ENCODE measurements at places on chromosomes 1 and 21.
A peak's percentile ranks its signal among the peaks of the same experiment; 100 is the strongest.

DNA sequence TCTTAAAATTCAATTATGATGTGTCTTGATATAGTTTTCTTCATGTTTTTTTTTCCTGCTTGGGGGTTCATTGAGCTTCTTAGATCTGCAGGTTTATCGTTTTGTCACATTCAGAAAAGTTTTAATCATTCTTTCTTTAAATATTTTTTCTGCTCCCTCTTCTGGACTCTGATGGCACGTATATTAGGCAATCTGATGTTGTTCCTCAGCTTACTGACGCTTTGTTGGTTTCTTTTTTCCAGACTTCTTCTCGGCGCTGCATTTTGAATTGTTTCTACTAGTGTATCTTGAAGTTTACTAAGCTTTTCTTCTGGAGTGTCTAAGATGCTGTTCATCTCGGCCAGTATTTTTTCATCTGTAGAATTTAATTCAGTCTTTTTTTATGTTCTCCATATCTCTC is 44.8 kb upstream of the FMOD start:
- DNase-seq, result no peak

DNA sequence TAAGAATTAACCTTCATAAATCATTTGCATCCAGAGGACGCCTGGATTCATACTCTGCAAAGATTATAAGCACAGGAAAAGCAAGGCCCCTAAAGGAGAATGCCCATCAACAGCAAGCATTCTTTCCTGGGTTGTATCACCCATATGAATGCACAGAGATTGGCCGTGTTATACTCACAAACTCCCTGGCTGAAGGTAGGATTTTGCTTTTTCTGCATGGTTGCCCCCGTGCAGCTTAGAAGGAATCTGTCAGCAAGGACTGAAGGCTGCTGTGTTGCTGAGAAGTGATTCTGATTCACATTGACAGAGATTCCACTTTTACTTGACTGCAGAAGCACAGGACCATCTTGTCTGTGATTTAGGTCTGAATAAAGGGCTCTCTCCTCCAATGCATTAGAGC is 283.0 kb downstream of the LRRIQ3 start:
- peak; percentile 7 for DNase-seq

- no peak for DNase-seq
Observed at GRCh38 chr21:27534206-27534605, 567.3 kb upstream of the ADAMTS5 start.

DNA sequence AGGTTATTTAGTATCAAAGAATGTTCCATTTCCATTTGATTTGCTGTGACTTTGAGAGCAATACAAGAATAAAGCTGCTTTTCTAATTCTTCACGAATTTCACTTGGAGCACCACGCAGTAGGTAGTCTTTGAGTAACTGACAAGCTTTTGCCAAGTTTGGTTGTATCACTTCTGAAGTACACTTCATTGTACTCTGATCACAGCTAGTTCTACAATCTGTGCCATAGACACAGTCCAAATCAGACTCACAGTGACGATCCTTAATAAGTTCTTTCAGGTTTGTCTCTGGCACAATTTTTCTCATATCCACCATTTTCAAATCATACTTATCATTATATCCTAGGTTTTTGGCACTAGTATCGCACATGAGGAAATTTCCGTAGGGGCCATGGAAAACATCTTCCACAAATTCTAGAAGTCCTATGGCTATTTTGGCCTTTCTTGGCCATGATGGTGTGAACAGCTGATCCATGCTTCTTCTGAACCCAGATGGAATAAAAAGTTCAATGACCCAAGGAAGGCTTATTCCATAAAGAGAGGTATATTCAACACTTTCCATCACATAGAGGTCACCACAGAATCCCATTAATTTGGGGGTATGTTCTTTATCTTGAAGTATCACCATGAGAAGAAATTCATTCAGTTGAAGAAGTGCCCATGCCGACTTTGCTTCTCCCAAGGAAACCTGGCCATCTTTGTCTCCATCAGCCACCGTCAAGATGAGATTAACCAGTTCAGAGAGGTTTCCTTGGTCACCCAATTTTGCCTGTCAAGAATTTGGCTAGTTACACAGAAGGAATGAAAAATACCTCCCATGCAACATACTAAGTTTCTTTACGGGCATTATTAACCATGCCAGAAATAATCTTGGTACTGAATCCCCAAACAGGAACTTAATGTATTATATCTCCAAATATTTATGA is 11.9 kb downstream of the RPL5 start:
- no peak for DNase-seq

GRCh38 chr1:205044741-205045140 is 1.7 kb downstream of the CNTN2 start:
- no peak for DNase-seq

DNA sequence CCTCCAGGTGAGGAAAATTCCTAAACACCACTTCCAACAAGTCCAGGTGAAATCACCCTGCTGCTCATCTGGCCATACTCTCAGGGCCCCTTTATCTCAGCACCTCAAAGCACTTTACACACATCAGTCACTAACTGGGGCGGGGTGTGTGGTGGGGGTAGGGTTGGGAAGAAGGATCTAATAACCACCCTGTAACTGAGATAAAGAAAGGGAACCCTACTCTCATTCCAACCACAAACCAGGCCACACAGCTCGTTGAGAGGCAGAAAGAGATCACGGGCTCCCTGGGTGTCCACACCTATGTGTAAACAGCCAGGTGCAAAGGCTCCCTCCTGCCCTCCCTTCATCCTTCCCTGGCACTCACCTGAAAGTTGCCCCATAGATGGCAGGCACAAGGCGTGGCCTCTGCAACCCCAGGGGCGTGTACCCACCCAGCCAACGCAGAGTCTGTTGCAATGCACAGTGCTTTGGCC is 20.4 kb downstream of the GPR161 start:
- DNase-seq, result no peak

- no peak for DNase-seq
Observed at GRCh38 chr1:172837816-172838679, 179.1 kb downstream of the FASLG start.

GRCh38 chr1:54854381-54855020 is 32.5 kb downstream of the DHCR24 start:
- DNase-seq, result no peak

DNA sequence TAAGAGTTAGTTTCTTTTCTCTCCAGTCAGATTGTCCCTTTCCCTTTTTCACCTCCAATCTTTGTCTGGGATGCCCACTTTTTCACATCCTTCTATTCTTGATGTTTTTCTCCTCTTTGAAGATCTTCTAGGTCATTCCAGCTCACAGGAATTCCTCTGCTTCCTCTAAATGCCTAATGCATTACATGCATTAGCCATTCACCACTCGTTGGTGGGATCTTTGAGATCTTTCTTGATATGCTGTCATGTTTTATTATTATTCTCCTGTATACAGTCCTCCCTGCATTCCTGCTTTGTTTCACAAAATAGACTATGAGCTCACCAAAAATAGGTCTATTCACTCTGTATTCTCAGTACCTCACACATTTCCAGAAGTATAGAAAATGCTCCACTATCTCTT is 129.0 kb downstream of the LYPLAL1 start:
- no peak for DNase-seq

- peak; percentile 6 for DNase-seq
Observed at GRCh38 chr1:36134505-36135329, 9.7 kb upstream of the COL8A2 start.

DNA sequence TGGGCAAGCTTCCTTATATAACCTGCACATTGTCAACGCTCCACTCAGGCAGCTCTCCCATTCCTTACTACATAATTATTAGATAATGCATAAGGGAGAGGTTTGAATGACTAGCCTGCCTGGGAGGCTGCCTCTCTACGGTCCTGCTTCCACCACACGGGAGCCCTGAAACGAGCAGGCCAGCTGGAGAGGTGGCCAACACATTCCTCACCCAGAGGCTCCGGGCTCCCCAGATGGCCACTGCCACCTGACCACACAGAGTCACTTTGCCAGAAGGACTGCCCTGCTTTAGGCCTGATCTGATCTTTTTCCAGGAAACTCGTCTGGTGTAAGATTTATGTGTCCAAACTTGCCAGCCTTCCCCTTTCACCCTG is 27.9 kb downstream of the HIVEP3 start:
- DNase-seq, result no peak

DNA sequence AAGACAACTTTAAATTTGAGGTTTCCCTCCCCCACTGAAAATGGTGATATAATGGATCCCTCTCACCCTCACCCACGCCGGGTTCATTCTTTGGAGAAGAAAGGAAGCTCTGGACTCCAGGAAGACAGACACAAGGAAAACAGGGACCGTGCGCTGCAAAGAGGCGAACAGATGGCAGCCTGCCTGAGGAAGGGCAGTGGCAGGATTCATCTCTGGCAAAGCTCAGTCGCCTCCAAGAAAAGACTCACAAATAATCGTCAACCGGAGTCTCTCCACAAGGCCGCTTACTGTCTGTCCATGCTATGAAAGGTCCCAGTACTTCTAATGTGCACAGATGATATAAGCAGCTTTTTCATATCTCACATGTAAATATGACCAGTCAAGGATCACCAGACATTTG is 110.3 kb downstream of the TIAM1 start:
- no peak for DNase-seq

GRCh38 chr21:16870103-16870502 is 642.7 kb upstream of the CXADR start:
- DNase-seq, result no peak

DNA sequence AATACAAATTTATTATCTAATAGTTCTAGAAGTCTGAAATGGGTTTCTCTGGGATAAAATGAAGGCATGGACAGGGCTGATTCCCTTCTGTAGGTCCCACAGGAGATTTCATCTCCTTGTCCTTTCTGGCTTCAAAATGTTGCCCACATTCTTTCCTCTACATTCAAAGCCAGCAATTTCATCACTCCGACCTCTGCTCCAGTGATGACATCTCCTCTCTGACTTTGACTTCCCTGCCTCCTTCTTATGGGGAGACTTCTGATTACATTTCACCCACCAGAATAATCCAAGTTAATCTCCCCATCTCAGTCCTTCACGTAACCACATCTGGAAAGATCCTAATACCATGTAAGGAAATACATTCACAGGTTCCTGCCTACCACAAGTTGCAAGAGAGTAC is 358.0 kb upstream of the C1orf87 start:
- no peak for DNase-seq

DNA sequence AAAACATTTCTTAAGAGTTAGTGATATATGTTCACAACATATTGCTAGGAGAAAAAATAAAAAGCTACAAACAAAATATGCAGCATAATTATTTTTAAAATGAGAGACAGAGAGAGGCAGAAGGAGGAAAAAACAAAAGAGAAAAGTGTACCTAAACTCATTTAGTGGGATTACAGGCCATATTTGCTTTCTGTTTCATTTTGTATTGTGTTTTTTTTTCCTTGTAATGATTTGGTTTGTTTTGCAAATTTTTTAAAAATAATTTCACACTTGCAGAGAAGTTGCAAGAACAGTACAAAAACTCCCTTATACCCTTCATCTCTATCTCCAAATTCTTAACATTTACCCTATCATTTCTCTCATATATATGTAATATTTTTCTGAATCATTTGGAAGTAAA is 65.0 kb downstream of the LBR start:
- DNase-seq, result no peak

DNA sequence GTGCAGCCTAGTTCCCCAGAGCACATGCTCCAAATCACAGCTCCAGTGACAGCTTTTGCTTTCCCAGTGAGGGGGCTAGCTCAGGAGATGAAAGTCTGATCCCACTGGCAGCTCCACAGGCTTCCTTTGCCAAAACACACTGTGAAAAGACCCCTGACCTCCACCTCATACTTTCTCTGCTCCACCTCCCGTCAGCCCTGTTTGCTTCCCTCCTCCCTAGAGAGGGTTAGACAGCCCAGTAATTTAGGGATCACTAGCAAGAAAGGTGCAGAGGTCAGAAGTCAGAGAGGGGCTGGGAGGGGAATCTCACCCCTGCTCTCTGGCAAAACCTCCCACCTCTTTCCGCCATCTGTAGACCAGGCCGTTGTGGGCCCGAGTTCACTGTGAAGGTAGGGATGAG is 62.8 kb downstream of the PLXNA2 start:
- DNase-seq, result no peak

DNA sequence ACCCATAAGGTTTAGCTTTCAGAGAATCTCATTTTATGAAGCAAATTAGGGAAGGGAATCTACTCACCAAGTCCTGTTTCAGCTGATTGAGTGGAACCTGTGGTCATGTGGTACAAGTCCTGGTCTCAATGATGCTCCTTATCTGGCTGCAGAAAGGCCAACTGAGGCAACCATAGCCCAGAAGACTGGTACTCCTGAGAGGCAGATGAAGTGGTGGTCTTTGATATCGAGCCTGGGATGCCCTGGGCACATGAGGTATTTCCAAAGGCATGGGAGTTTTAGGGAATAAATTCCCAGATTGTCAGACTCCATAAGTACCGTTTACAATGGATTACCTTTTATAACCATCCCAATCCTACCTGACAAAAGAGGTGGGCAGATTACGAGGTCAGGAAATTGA is 3.3 kb downstream of the MX1 start:
- no peak for DNase-seq

GRCh38 chr1:85090225-85090624 is 41.9 kb upstream of the MCOLN3 start:
- DNase-seq, result no peak

- no peak for DNase-seq
Observed at GRCh38 chr1:174988986-174989385, 10.8 kb upstream of the CACYBP start.

DNA sequence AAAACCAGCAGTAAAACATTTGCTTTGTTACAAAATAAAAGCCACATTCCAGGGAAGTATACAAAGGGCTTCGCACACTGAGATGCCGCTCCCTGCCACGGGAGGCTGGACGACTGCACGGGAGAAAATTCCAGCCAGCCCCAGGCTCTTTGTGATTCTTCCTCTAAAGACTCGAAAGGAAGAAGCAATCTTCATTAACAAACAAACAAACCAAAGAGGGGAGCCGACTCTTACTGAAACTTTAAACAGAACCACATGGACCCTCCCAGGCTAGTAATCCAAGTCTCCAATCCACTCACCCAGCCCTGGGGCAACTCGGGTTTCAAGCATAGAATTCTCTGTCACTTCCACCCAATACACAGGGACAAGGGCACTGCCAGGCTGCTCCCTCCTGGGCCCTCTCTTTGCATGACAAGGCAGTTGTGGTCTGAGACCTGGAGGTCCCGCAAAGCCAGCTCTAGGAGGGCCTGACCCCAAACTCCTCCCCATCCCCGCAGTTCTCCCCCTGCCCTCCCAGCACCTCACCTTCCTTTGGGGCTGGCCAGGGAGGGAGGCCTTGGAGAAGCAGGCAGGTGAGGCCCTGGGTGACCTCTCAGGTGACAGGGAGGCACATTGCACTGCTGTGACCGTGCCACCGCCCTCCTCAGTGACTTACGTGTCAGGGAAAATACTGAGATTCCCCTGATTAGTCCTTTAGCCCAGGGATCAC is 26.6 kb upstream of the COL18A1 start:
- no peak for DNase-seq

GRCh38 chr1:230270559-230271281 is 155.4 kb downstream of the PGBD5 start:
- DNase-seq, result peak; percentile 10

DNA sequence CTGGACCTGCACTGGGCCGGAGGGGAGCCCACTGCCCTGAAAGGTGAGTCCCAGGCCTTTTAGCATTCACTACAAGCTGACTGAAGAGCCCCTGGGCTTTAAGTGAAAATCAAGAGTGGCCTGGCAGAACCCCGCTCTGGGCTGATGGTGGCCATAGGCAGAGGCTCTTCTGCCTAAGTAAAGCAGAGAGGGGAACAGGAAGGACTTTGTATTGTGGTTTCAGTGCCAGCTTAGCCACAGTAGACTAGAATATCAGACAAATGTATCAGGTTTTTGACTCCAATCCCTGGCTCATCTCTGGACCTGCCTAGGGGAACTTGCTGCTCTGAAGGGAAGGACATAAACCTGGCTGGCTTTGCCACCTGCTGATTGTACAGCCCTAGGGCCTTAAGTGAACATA is 10.2 kb upstream of the HENMT1 start:
- no peak for DNase-seq

All from NCI-H1930 (cell line).